ENCODE measurements at places on chromosomes 1 and 21.

DNA sequence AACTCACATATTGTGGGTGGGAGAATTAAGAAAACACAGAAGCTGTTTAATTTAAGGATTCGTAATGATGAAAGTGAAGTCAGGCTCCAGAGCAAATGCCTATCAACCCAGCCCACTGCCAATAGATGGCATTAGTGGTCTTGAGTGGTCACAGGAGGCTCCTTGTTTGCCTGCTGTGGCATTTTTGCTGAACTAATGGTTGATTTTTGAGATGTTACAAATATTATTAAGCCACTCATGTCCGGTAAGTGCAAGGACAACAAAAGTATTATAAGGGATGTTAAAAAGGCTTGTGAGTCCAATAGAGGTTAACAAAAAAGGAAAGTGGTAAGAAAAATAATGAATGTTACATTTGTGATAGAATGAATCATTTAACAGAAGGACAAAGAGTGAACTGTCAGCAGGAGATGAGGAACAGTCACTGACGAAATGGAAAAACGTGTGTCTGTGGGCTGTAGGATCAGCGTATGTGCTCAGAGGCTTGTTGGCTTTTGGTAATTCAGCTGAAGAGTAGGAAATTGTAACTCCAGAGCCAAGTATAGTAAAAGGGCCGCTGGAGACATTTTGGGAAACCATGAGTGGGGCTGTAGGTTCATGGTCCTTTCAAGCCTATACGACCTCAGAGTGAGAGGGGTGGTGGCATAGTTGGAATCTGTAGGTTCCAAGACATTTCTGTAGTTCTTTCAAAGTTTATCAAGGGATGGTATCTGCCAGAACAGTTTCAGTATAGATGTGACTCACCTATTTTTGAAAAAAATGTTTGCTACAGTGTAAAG, 11.2 kb downstream of the SFT2D2 start:
- DNase-seq, result no peak

- DNase-seq, result no peak
These were observed 348.3 kb downstream of the DPYD start for GRCh38 chr1:97572561-97572960.

- no peak for DNase-seq
These were observed 709 bp downstream of the NECTIN4 start for GRCh38 chr1:161088587-161089110.

DNA sequence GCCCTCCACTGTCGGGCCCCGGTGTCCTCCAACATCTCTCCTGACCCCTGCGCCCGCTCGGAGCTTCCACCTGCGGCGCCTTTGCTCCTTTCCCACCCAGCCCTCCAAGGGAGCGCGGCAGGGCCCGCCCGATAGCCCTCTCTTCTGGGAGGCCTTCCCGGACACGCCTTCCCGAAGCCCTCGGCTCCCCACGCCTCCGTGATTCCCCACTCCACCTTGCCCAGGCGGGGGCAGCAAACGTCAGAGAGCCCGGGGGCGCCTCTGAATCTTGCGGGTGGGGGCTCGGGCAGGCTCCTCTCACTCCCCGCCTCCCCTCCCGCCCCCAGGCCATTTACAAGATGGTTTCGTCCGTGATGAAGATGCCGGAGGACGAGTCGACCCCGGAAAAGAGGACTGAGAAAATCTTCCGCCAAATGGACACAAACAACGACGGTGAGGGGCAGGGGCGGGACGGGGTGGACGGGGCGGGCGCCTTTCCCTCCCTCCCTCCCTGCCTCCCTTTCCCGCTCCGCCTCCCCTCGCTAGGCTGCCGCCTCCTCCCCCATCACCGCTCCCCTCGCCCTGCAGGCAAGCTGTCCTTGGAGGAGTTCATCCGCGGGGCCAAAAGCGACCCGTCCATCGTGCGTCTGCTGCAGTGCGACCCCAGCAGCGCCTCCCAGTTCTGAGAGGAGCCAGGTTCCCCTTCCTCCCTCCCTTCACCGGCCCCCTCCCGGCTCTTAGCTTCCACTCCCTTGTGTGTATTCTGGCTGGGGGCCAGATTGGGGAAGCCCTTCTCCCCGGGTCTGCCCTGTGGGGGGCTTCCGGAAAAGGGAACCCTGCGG, 7.1 kb downstream of the HPCA start:
- DNase-seq, result no peak

Data from stimulated activated CD8-positive, alpha-beta memory T cell treated with anti-CD3 and anti-CD28 coated beads, Interleukin-4, amount 100 ng/mL, for 1 hour (primary cell).